Activated naive CD4-positive, alpha-beta T cell (primary cell): ENCODE measurements at places on chromosomes 5 and 9.

DNA sequence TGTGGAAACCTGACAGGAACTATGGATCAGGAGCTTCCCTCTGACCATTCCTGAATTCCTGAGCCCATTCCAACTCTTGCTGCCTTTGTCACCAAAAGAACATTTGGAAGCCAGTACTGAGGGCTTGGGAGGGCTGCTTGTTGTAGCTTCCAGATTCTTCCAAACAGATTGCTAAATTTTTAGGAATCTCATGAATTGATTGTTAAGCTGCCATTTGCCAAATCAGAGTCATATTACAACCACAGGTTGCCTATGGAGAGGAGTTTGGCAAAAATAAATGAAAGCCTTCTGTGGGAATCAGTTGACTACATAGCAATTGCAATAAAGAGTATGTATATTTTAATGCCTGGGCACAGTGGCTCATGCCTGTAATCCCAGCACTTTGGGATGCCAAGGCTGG, 39.2 kb upstream of the SLC28A3 start:
- no peak for DNase-seq

GRCh38 chr5:111928511-111928910, 171.5 kb upstream of the NREP start:
- DNase-seq: no peak

GRCh38 chr5:81450940-81451339, 57.0 kb upstream of the ACOT12 start:
- DNase-seq: no peak

DNA sequence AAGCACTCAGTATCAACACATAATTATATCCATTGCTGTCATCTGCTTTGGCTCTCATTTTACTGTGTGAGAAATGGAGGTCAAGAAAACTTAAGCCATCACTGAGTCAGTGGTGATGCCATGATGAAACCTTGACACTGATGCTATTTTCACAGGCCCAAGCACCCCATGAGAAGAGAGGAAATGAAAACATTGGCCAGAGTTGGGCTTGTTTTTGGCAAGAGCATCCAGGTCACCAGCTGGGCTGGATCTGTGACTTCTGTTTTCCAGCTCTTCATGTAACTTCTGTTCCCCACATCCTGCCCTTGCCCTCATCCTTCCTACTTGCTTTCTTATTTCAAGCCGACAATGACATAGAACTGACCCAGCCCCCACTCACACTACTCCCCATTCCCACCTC, 10.0 kb downstream of the LCP2 start:
- DNase-seq: no peak

DNA sequence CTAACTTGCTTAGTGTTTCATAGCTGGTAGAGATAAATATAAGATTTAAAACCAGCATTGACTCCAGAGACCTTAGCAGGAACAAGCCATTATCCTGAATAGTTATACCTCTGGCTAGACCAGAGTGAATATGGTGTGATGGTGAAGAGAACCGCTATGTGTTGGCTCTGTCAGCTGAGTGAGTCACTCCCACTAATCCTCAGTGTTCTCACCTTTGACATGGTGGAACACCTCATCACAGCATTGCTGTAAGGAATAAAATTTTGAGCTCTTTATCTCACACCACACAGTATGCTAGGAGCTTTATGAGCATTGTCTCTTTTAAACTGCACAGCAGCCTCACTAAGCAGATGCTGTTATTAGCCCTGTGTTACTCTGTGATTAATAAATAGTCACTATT, 90.7 kb upstream of the DHFR start:
- no peak for DNase-seq

GRCh38 chr5:143248822-143249579, 154.5 kb downstream of the NR3C1 start:
- no peak for DNase-seq

DNA sequence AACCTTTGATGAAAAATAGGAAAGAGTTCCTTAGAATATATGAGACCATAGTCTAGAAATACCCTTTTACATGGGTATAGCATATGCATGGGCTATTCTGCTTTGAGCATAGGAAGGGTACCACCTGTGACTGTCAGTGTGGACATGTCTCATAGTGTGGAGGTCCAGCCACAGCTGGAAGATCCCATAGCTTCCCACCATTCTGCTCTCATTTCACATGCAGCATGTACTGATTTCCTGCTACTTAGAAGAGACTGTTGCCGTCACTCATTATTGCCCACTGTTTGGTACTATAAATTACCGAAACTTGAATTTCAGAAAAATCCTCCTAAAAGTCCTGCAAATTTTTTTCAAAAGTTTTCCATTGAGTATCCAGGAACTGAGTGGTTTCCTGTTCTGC, 477.8 kb upstream of the DAB2 start:
- DNase-seq: no peak

DNA sequence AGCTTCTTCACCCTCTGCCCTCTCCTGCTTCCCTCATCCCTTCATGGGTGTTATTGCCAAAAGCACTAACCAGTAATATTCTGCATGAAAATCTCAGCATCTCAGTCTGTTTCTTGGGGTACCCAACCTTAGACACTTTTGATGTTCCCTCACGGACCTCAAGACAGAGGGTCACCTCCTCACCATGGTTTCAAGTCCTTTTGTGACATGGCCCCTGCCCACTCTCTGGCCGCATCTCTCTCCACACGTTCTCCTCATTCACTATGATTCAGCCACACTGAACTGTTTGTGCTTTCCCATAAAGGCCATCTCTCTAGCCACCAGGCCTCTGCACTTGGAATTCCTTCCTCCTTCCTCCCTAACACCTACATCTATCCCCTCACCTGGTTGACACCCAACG, 111.5 kb upstream of the SPOCK1 start:
- DNase-seq: no peak

DNA sequence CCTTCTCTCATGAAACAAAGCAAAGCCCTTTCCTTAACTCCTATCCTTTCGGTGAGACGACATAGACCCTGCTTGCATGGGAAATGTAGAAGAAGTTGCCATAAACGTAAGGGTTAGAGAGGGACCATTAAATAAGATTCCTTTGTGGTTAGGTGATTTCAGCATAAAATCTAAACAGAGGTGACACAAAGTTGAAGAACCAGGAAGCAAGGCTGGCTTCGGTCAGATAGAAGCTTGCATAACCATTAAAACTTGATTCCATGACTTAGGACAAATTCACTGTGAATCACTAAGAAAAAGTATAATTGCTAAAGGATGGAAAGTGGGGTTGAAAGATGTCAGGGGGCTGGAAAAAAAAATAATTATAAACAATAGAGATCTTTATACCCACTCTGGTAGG, 30.9 kb upstream of the ABLIM3 start:
- DNase-seq: no peak

- DNase-seq: no peak
Measured at GRCh38 chr5:139833525-139833924, 37.9 kb downstream of the PSD2 start.

DNA sequence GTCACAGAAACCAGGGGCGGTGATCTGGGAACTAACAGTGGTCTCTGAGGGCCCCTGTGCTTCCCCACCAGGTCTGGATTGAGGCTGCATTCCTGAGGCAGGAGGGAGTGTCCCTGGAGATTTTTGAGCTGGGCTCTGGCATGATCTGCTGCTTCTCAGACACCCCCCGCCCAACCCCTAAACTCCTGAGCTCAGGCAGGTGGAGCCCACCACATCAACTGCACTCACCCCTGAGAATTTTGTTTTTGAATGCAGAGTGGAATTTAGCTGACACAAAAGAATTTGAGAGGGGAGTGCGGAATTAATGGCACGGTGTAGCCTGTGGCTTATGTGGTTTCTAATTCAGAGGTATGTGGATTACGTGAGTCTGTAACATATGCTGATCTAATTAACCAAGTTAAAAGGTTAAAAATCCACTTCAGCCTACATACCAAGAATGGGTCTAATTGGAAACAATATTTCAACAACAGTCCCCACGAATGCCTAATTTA, 23.9 kb upstream of the CTSL start:
- no peak for DNase-seq

- DNase-seq: no peak
Measured at GRCh38 chr9:111728617-111729366, 65.9 kb downstream of the SHOC1 start.

GRCh38 chr9:97578846-97579245, 54.3 kb downstream of the TSTD2 start:
- DNase-seq: no peak

- no peak for DNase-seq
Measured at GRCh38 chr5:159993194-159993593, 15.7 kb upstream of the TTC1 start.

DNA sequence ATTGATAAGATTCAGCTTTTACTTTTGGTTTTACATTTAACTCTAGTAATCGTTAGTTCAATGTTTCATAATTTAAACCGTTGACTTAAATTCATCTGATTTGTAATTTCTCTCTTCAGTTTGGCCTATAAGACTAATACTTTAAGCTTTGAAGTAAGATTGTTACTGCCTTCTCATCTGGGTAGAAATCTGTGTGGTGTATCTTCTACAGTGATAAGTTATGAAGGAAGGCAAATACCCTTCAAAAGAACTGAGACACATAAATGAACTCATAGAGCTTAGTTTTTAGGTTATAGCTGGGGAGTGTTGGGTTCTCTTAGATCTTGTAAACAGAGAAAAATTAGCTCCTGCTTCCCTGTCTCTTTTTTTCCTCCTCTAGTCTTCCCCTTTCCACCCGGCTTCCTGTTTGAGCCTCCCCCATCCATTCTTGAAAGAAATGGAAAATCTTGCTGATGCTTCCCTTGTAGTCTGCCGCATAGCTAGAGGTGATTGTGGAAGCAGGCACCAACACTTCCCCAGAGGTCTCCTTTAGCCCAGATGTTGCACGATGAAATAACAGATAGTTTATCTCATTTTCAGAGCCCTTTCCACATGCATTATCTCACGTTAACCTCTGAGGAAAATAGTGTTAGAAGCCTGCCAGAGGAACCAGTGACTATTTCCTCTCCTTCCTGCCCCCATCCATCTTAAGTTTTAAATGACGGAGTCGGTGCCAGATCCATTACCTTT, 2.0 kb upstream of the F2RL2 start:
- no peak for DNase-seq

- DNase-seq: no peak
Measured at GRCh38 chr9:137278721-137279711, 1.5 kb downstream of the TOR4A start.

- no peak for DNase-seq
Measured at GRCh38 chr5:158754018-158754514, 345.6 kb downstream of the EBF1 start.

- DNase-seq: no peak
Measured at GRCh38 chr5:19258686-19259085, 729.3 kb downstream of the CDH18 start.

GRCh38 chr5:73582285-73583145, 17.0 kb downstream of the UTP15 start:
- no peak for DNase-seq

DNA sequence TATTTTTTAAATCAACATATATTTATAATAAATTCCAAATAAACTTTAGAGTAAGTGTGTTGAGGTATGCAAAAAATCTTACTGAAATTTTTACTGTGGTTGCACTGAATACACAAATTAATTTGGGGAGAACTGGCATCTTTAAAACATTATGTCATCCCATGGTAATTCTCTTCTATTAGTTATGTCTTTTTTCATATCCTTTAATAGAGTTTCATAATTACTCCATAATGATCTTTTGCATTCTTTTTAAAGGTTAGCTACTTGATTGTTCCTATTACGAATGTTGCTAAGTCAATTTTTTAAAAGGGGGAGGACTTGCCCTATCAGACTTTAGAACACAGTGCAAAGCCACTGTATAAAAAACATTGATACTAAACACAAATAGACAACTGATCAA, 26.8 kb downstream of the SSBP2 start:
- DNase-seq: no peak

GRCh38 chr5:96957254-96958049, 21.6 kb downstream of the LNPEP start:
- DNase-seq: no peak

DNA sequence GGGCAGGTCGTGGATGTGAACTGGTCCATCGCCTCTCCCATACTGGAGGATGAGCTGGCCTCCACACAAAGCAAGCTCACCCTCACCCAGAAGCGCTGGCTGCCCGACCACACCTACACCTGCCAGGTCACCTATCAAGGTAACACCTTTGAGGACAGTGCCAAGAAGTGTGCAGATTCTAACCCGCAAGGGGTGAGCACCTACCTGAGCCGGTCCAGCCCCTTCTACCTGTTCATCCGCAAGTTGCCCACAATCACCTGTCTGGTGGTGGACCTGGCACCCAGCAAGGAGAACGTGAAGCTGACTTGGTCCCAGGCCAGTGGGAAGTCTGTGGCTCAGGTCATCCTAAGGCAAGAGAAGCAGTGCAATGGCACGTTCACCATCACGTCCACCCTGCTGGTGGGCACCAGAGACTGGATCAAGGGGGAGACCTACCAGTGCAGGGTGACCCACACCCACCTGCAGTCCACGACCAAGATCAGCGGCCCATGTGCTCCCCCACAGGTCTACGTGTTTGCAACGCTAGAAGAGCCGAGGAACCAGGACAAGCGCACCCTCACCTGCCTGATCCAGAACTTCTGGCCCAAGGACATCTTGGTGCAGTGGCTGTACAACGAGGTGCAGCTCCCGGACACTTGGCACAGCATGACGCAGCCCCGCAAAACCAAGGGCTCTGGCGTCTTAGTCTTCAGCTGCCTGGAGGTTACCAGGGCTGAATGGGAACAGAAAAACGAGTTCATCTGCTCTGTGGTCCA, 71.3 kb downstream of the INSL6 start:
- no peak for DNase-seq

DNA sequence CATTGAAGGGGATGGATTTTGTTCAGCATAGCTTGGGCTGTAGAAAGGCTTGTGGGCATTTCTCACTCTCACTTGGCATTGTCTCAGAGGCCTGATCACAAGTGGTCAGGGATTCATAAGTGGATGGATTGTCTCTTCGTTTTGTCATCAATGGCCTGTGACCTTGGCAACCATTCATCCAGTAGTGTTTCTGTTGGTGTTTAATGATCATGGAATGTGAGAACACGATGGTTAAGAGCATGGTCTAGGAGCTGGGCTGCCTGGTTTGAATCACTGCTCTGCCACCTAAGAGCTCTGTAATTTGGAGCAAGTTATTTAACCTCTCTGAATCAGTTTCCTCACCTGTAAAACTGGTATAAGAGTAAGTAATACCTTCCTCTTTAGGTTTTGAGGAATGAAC, 430.1 kb upstream of the MEF2C start:
- no peak for DNase-seq

DNA sequence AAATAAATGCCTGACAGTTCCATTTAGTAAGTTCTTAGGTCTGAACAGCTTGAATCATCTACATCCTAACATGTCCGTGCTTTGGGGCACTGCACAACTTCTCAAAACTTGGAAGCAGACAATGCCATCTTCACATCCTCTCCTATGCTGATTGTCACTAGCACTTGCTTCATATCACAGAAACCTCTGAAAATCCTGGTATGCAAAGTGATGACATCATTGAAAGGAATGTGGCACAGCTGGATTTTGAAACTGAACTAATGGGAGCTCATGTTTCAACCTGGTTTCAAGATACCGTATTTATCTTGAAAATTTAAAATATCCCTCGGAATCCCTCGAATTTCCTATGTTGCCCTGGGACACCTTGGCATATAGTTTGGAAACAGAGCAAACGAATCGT, 490.2 kb upstream of the DAP start:
- DNase-seq: no peak

- DNase-seq: no peak
Measured at GRCh38 chr5:43154469-43154868, 33.8 kb downstream of the ZNF131 start.
